ENCODE measurements at places on chromosomes 13 and 19. TPM values are rescaled to one million over a fixed set of nuclear protein-coding genes. Genes with fewer than 3 reads are reported as not detected.

Gene CYP2S1
- 10.5 TPM for polyA plus RNA-seq

Gene DCT
- polyA plus RNA-seq, result 0.04 TPM

Gene GAPDHS
- not detected for polyA plus RNA-seq

Gene KLK2
- polyA plus RNA-seq, result not detected

Gene SLC25A41
- 1.4 TPM for polyA plus RNA-seq

Gene PSG7
- polyA plus RNA-seq, result not detected

Measured in esophagus (tissue), 2 donors.